Panc1 (cell line): ENCODE measurements at places on chromosomes 16 and 17. TPM values are rescaled to one million over a fixed set of nuclear protein-coding genes. Genes with fewer than 3 reads are reported as not detected.

DBNDD1 gene
- total RNA-seq: 32.3 TPM

DNA sequence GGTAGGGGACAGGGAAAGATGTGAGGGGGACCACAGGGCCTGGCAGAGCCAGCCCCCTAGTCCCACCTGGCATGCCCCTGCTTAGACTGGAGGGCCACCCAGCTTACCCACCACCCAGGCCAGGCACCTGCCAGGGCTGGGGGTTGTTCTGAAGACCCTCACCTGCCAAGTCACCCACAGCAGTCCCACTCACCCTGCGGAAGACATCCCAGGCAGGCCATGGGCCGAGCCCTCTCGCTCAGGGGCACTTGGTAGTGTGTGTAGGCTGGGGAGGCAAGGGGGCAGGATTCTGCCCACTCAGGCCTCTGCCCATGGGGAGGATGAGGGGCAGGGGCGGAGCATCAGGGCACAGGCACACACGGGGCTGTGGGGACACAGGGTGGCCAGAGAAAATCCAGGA is 4.0 kb downstream of the PLCD3 start:
- no peak for DNase-seq

PRR35 gene
- total RNA-seq: 2.2 TPM

- no peak for DNase-seq
These were observed 10.9 kb upstream of the HS3ST6 start for GRCh38 chr16:1929105-1929504.

- DNase-seq: no peak
These were observed 1.2 kb downstream of the SSTR5 start for GRCh38 chr16:1073566-1074378.

GRCh38 chr17:73973586-73974409 is 229.7 kb upstream of the RPL38 start:
- DNase-seq: no peak

GRCh38 chr17:28740406-28741357 is 3.1 kb upstream of the TRAF4 start:
- no peak for DNase-seq

GRCh38 chr16:23334457-23334853 is 32.4 kb downstream of the SCNN1B start:
- DNase-seq: no peak

PPP1R27 gene
- total RNA-seq: not detected

- DNase-seq: no peak
These were observed 19.0 kb upstream of the JPT2 start for GRCh38 chr16:1659031-1659430.

CCT6B gene
- 1.5 TPM for total RNA-seq

KRTAP17-1 gene
- not detected for total RNA-seq

ODAD4 gene
- 0.69 TPM for total RNA-seq

GRCh38 chr16:14285513-14286367 is 214.6 kb downstream of the MRTFB start:
- peak; percentile 99 for DNase-seq

GRCh38 chr16:14608111-14608566 is 21.9 kb downstream of the PARN start:
- no peak for DNase-seq

OR2C1 gene
- total RNA-seq: not detected

DNA sequence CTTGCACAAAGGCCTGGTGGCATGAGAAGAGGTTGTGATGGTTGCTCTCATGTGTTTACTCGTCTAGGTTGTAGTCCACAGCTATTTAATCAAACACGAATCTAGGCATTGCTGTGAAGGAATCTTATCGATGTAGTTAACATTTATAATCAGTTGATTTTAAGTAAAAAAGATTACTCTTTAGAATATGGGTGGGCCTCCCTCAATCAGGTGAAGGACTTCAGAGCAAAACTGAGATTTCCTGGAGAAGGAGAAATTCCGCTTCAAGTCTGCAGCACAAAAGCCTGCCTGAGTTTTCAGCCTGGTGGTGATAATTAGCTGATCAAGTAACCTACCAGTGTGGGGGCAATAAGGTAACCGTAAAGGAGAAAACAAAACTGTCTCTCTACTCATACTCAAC is 523.6 kb downstream of the GRIN2A start:
- DNase-seq: no peak

DNA sequence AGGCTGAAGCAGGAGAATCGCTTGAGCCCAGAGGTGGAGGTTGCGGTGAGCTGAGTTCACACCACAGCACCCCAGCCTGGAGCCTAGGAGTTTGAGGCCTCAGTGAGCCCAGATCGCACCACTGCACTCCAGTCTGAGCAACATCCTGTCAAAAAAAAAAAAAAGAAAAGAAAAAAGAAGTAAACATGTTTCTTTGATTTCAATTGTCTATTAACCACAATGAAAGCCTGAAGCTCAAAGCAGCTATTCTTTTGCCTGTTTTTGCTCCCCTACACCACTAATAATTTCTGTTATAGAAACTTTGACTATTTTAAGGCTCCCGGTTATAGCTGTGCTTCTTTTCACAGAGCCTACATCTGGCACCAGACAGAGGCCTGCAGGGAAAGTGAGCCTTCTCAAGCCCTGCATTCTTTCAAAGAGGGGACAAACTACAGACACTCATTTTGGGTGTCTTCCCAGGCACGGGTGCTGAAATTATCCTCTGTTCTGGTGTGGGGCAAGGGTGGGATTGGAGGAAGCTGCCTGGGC is 14.2 kb upstream of the SLC52A1 start:
- no peak for DNase-seq

GRCh38 chr17:57499648-57500049 is 243.3 kb downstream of the MSI2 start:
- DNase-seq: no peak

- DNase-seq: no peak
These were observed 2.3 kb downstream of the LRRC3C start for GRCh38 chr17:39929646-39930407.

COPZ2 gene
- 5.4 TPM for total RNA-seq

C1QTNF1 gene
- 1.5 TPM for total RNA-seq

GRCh38 chr17:16880843-16881230 is 91.1 kb downstream of the TNFRSF13B start:
- DNase-seq: no peak
